ENCODE measurements at places on chromosomes 3 and 15.
A peak's percentile ranks its signal among the peaks of the same experiment; 100 is the strongest.

DNA sequence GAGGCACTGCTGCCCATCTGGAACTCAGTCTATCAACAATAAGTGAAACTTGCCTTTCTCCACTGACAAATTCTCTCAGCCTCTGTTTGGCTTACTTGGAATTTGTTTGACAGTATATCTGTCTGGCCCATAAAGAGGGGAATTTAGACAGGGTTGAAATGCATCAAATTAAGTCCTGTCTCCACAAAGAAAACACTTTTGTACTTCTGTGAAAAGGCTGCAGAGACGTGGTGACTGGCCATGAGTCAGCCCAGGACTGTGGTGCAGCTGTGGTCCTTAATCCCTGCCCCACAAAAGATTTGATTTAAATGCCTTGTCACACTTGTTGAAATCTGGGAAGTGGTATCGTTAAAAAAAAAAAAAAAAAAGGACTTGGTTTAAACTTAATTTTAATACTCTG lies 47.5 kb downstream of the RYR3 start:
- no peak for DNase-seq

DNA sequence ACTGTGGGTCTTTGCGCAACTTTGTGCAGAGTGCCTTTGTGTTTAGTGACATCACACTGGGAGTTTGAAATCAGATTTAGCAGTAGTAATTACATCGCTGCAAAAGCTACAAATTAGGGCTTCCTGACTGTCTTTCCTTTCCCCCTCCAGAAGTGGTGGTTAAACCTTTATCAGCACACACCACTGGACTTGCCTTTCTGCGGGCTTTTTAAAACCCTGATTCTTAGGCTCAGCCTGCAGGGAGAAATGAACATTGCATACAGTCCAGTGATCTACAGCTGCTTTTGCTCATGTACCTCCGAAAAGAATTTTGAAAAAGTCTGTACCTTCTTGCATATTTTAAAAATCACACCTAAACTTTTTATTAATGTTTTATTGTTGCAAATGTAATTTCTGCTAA lies 219.7 kb upstream of the NAALADL2 start:
- no peak for DNase-seq

DNA sequence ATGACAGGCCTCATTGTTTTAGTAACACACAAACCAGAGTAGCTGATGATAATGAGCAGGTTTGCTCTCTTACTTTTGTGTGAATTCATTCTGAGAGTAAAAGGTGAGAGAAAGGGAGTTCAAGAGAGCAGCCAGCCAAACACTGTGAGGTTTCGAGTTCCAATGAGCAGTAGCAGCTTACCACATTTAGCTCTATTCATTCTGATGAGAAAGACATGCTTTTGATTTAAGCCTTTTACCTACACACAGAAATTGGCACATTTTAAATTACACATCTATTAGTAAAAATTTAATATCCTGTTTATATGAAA lies 28.0 kb downstream of the GLDN start:
- no peak for DNase-seq

DNA sequence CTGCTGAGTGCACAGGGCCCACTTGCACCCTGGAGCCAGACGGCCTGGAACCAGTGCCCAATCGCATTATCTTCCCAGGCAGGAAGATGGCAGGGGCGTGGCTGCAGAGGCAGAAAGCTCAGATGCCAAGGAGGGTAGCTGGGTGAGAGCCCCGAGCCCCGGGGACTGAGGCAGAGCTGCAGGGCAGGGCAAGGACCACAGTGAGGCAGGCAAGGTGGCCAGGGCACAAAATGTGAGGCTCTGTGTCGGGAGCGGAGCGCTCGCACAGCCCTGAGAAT lies 1.6 kb upstream of the CCDC33 start:
- peak; percentile 23 for DNase-seq

GRCh38 chr15:64809649-64810496 lies 15.6 kb downstream of the PIF1 start:
- DNase-seq, result peak; percentile 62

DNA sequence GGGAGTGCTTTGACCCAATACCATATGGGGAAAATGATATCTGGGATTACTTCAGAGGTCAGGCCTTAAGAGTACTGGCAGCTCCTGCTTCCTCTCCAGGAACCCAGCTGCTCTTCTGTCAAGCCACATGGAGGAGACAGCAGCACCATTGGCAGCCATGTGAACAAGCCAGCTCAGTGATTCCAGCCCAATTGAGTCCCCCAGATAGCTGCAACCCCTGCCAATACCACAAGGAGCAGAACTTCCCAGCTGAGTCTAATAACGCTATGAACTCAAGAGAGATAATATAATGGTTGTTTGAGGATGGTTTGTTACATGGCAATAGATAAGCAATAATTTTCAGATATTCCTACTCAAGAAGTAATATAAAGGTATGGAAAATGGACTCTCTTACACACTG lies 126.8 kb upstream of the CPNE4 start:
- DNase-seq, result no peak

All from NCI-H510A treated with DMSO at 0.1 percent for 48 hours (cell line).